ENCODE measurements at places on chromosomes 4 and X.

- no peak for DNase-seq
These were observed 20.9 kb downstream of the APOOL start for GRCh38 chrX:85024562-85024961.

- DNase-seq = no peak
These were observed 820.8 kb upstream of the GRIA3 start for GRCh38 chrX:122363112-122363795.

DNA sequence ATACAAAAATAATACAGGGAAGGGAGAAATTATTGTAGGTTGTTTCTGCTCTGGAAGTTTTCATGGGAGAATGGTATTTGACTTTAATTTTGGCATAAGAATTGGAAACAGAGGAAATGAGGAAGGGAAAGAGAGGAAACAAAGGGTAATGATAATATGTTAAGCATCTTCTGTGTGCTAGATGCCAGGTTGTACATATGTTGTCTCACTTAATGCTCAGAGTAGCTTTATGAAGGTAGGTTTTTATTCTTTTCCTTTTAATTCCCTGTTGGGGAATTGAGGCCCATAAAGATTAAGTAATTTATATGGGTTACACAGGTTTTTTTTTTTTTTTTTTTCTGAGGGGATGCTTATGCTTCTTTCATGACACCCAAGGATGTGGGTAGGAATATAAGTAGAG, 19.2 kb downstream of the BLTP1 start:
- no peak for DNase-seq

- no peak for DNase-seq
These were observed 114.7 kb upstream of the ARMCX2 start for GRCh38 chrX:101774340-101774739.

GRCh38 chr4:125123570-125124109, 191.1 kb upstream of the FAT4 start:
- DNase-seq = no peak

DNA sequence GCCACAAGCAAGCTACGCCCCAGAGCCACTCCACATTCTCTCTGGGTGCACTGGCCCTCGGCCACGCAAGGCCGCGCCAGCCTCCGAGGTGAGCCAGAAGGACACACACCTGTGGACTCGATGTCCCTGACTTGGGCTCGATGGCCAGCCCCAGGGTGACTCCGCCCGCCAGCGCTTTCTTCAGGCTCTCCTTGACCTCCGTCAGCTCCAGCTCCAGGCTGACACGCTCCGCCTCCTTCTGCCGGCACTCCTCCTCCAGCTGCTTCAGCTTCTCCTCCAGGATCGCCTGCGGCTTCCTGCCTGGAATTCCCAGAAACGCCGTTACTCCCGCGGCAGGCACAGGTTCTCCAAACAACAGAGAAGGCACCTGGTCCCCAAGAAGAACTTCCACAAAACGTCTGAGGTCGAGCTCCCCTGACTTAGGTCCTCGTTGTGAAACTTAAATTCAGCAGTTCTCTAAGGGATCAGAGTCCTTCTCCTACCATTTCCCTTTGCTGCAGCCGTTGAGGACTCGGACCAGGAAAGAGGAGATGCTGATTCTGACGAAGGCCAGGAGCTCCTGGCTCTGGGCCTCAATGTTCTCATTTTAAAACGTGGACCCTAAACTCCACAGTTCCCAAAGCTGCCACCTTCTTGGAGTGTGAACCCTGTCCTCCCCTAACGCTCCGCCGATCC, 166.8 kb downstream of the AFAP1 start:
- DNase-seq = no peak

GRCh38 chr4:83417566-83417965, 38.1 kb downstream of the HELQ start:
- DNase-seq = no peak

- DNase-seq = no peak
These were observed 665.0 kb downstream of the SH3BGRL start for GRCh38 chrX:81866873-81867272.

GRCh38 chrX:106952988-106953387, 32.8 kb downstream of the CLDN2 start:
- DNase-seq = no peak

- no peak for DNase-seq
These were observed 87.9 kb downstream of the LRRC66 start for GRCh38 chr4:51932261-51932660.

- no peak for DNase-seq
These were observed 65.8 kb upstream of the TRPC5 start for GRCh38 chrX:112148397-112148796.

DNA sequence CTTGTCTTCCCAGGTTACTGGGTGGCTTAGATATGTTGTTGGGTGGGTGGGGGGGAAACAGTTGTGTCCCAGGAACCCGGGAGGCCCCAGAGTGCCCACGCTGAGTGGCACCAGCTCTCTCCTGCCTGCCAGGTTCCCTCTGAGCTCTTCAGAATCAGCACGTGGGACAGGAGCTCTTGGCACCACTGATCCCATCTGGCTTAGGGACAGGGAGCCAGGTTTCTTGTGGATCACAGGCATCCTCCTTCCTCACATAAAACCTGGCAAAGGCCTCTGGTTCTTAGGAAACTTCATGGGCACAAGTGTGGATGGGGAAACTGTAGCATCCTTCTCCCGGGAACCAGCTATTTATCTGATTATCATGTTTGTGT, 3.4 kb downstream of the GPR78 start:
- no peak for DNase-seq

DNA sequence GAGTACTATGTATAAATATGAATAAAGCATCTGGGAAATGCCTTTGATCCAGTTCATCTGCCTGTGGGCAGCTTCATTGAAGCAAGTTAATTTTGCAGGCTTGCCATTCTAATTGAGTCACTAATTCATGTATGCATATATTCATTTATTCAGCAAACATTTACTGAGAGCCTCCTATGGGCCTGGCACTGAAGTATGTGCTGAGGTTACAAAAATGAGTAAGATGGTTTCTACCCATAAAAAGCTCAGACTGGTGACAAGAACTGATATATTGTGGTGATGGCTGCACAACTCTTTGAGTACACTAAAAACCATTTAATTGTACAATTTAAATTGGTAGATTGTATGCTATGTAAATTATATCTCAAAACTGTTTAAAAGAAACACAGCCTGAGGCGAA, 1.1 kb upstream of the MRPL1 start:
- no peak for DNase-seq

GRCh38 chr4:31737419-31737818, 1017.2 kb downstream of the PCDH7 start:
- DNase-seq = no peak

DNA sequence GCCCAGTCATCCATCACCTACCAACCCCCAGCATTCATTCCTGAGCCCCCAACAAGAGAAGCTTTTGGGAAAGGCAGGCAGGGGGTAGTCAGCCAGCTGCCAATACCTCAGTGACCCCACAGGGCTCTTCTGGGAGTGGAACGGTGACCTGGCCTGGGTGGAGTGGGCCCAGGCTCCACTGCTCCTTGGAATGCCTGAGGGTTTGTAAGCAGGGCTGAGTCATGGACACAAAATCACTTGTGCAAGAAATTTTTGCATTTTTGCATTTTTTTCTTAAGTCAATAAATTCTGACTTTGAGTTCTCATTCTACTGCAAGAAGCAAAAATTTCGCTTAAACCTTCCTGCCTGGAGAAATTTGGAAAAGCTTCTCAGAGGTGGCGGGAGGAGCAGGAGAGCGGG, 18.5 kb downstream of the SORCS2 start:
- no peak for DNase-seq

DNA sequence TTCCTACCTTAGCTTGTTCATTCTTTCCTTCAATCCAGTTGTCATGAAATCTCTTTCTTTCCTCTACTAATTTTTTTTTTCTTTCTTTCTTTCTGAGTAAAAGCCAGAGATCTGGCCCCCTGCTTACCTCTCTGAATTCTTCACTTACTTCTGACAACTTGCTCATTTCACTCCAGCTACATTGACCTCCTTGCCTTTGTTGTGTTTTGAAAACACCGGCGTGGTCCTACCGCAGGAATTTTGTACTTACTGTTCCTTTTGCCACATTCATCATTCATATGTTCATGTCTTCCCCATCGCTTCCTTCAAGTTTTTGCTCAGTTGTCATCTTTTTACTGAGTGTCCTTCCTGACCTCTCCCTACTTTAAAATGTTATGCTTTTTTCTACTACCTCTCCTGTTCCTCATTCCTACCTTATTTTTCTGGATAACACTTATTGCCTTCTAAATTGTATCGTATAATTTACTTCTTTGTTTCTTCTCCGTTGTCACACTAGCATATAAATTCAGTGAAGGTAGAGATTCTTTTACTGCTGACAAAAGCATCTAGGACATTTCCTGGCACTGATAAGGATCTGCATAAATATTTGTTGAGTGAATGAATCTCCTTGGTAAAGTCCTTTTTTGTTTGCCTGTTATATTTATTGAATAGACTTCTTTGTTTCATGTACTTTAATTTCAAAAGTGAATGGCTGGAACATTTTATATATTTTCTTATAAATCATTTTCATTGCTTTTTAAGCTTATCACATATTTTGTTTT, 74.4 kb downstream of the NFKB1 start:
- no peak for DNase-seq

DNA sequence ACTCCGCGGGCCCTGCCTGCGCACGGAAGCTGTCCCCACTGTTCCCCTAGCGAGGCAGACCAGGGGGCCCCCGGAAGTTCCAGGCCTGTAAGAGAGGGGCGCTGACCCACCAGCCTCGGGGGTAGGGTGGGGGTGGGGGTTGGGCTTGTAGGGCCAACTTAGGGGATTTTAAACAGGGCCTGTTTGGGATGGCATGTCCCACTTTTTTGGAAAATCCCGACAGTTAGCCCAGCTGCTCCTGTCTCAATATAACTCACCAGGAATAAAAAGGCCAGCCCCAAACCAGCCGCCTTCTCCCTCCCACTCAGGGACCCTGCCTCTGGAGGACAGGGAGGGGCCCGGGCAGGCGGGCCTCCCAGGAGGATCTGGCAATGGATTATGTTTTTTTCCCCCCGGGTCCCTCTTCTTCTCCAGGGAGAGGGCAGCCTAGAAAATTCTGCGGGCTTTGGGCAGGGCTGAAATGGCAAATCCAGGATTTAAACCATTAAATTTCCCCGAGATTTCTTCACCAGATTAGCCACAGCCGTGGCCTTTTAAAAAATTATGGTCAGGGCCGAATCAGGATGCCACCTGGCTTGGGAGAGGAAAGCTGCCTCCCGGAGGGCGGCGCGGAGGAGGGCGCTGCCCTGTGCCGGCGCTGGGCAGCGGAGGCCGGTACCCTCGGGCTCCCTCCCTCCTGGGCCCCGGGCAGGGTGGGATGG, 957 bp downstream of the PPP2R2C start:
- DNase-seq = no peak

DNA sequence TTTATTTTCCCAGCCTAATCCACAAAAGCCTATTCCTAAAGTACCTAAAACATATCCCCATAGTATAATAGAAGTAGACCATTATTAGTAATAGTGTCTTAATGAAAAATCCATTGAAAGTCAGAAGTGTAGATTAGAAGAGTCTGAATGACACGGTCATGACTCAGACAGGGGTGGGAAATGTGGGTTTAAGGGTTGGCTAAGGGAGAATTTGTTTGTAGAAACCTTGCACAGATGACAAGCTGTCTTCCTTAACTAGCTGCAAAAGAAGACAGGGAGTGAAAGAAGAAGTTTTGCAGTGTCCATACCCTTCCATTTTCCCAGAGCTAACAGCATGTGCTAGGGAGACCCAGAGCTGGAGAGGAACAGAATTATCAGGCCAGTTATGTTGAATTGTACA, 242.7 kb upstream of the ETNPPL start:
- no peak for DNase-seq

DNA sequence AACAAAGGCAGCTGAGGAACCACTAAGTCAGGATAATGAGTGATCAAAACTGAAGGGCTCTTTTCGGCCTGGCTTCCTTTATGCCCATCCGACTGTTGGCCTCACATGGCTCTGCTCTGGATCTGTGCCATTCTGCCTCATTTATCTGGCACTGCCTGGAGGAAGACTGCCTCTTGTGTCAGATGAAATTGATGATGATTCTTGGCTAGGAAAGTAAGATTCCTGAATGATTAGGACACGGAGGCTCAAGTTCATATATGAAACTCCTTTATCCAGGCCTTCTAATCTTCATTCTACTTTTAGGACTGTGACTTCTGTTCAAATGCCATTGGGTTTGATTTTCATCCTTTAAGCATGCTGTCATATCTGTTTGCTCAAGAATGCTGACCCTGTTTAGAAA, 475.4 kb upstream of the RPS6KA3 start:
- DNase-seq = no peak

GRCh38 chr4:130478406-130478805, 1382.5 kb downstream of the C4orf33 start:
- DNase-seq = no peak

- no peak for DNase-seq
These were observed 102.8 kb downstream of the CBR4 start for GRCh38 chr4:168907119-168907698.

GRCh38 chr4:64272432-64272831, 136.8 kb downstream of the TECRL start:
- no peak for DNase-seq

DNA sequence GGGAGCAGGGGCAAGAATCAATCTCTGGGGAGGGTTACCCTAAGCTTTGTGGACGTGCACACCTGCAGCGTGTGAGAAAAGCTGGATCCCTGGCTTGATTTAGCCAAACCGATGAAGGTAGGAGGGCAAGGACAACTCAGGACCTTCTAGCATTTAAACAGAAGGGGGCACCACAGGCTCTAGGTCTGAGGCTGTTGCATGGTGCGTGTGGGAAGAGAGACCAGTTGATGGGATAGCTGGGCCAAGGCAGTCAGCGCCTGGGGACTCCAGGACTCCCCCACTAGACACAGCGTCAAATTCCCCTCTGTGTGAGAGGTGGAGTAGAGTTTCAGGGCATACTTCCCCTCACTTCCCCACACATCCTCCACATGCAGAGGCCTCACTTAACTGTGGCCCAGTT, 4.3 kb downstream of the GABRQ start:
- no peak for DNase-seq
